ENCODE measurements at places on chromosomes 12 and 14. TPM values are rescaled to one million over a fixed set of nuclear protein-coding genes. Genes with fewer than 3 reads are reported as not detected.

SERPINA1 gene
- not detected for total RNA-seq

DNA sequence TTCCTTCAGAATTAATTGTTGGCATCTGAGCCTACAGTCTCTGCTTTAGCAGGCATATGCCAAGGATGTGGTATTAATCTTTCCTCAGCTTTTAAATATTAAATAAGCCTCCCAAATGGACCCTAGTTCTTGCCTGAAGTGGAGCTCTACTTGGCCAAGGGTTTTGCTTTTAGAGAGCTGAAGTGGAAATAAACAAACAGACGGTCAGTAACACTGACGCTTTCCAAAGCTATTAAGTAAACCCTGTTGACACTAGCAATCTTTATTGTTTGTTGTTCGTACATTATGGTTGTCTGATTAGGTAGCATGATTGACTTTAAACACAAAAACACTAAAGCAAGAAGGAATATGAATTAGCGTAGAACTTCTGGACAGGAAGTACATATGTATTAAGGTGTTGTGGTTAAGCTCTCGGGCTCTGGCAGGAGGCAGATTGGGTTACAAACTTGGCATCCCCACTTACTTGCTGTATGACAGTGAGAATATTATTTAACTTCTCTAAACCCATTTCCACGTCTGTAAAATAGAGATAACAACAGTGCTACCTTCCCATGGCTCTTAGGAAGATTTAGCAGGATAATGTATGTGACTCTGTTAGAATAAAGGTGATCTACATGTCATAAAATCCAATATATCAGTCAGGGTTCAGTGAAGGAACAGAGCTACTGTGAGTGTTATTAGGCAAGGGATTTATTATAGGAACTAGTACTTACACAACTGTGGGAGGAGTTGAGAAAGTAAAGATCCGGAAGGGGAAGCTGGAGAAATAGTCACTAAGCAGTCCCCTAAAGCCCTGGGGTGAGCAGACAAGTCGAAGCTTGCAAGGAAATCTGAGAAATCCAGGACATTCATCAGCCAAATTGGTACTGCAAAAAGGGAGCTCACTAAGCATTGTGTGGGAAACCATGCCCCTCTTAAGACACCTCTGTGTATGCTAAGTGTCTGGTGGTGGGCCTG is 92.2 kb upstream of the ATF7IP start:
- DNase-seq, result no peak
- no peaks in the 10 kb centered on the region for H3K36me3 ChIP-seq
- H3K4me3 ChIP-seq, result no peak overlapping the region
- no peak overlapping the region for H3K27ac ChIP-seq
- H3K4me1 ChIP-seq, result no peaks in the 10 kb centered on the region

GRCh38 chr14:104550340-104550860 is 29.2 kb upstream of the C14orf180 start:
- no peak overlapping the region for H3K27ac ChIP-seq
- peaks cover 5% of the 10 kb centered on the region for H3K27me3 ChIP-seq
- no peaks in the 10 kb centered on the region for H3K4me1 ChIP-seq
- H3K36me3 ChIP-seq, result no peaks in the 10 kb centered on the region
- H3K4me3 ChIP-seq, result no peak overlapping the region
- DNase-seq, result no peak

TMX1 gene
- 54.8 TPM for total RNA-seq

DNA sequence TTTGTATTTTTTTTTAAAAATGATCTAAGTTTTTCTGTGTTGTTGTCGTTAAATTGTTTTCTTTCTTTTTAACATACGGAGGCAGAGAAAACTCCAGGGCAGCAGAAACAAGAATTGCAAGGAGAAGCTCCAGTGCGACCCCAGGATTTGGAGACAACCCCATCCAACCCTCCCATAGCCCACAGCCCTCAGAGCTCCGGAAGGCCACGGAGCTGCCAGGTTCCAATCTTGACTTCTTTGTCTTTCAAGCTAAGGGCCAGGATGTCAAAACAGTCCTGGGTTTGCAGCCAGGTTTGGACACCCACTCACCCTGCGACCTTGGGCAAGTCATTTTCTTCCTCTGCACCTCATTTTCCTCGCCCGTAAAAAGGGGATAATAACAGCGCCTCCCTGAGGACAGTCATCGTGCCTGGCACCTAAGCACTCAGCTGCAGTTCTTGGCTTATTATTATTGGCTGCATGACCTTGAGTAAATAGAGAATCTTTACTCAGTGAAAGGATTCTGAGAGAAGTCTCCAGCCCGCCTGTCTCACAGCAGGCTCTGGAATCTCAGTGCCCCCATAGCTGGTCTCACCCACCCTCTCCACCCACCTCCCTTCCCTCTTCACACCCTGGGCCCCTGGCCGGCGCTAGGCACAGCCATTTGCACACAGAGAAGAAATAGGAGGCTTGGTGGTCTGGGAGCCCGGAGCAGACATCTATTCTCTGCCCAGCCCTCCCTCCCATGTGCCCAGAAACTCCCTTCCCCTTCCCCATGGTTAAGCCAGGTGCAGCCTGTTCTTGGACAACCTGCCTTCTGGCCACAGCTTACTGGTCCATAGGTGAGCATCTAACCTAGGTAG is 79.4 kb upstream of the BCL11B start:
- no peak overlapping the region for H3K27ac ChIP-seq
- no peaks in the 10 kb centered on the region for H3K4me1 ChIP-seq
- H3K27me3 ChIP-seq, result peaks cover 4% of the 10 kb centered on the region
- DNase-seq, result peak; percentile 5
- H3K36me3 ChIP-seq, result no peaks in the 10 kb centered on the region
- no peak overlapping the region for H3K4me3 ChIP-seq

MAP3K9 gene
- not detected for total RNA-seq

CEBPE gene
- not detected for total RNA-seq

DNA sequence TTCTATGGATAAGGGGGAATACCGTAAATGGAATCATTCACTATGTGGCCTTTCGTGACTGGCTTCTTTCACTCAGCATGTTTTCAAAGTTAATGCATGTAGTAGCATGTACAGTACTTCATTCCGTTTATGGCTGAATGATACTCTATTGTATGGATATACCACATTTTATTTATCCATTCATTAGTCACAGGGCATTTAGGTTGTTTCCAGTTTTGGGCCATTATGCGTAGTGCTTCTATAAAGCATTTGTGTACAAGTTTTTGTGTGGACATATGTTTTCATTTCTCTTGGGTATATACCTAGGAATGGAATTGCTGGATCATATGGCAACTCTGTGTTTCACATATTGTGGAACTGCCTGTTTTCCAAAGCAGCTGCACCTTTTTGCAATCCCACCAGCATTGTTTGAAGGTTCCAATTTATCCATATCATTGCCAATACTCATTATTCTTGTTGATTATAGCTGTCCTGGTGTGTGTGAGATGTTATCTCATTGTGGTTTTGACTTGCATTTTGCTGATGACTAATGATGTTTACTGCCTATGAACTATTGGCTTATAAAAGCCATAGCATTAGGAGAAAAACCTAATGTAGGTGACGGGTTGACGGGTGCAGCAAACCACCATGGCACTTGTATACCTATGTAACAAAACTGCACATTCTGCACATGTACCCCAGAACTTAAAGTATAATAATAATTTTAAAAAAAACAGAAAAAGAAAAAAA is 45.5 kb downstream of the ATF7IP start:
- H3K4me3 ChIP-seq, result no peak overlapping the region
- peak; percentile 24 for DNase-seq
- H3K4me1 ChIP-seq, result 0 out of 2 replicates have a peak, but pooled peaks cover 6% of the 10 kb centered on the region
- H3K27ac ChIP-seq, result no peak overlapping the region
- 0 out of 2 replicates have a peak, but pooled peaks cover 3% of the 10 kb centered on the region for H3K36me3 ChIP-seq

REM2 gene
- not detected for total RNA-seq

DNA sequence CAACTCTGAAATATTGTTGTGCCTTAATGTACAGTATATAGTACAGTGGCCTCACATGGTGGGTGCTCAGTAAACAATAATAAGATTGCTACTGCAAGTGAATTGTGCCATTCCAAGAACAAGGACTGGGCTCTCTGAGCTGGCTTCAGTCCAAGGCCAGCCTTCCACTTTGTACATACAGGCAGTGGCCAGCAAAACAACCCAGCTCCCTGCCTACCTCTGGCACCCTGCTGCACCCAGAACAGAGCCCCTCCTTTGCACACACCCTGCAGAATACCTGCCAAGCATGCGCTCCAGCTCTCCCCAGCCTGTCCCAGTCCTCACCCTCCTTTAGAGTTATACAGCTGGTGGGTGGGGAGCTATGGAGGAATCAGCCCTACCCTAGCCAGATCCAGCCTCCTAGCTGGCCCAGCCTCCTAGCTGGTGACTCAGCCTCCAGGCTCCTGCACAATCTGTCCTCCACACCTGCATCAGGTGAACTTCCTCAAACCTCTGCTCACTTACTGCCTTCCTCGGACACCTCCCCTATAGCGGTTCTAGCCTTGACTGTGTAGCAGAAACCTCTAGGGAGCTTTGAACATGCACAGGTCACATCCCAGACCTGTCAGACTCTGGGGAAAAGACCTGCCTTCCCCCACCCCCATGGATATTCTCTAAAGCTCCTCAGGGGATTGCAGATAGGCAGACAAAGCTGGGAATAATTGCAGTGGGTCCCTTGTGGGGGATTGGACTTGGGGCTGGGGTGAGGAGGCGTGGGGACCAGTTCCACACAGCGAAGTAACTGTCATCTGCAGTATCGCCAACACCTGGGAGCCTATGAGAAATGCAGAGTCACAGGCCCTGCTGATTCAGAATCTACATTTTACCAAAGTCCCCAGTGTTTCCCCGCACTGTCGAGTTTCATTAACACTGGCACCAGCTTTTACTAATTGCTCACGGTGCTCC is 17.9 kb downstream of the ZDHHC22 start:
- H3K36me3 ChIP-seq, result no peaks in the 10 kb centered on the region
- H3K4me3 ChIP-seq, result no peak overlapping the region
- DNase-seq, result no peak
- no peaks in the 10 kb centered on the region for H3K4me1 ChIP-seq
- H3K27me3 ChIP-seq, result peaks cover 11% of the 10 kb centered on the region
- no peak overlapping the region for H3K27ac ChIP-seq

All from GM23248 (cell line).